Osteoblast (primary cell): ENCODE measurements at places on chromosomes 11 and 22. TPM values are rescaled to one million over a fixed set of nuclear protein-coding genes. Genes with fewer than 3 reads are reported as not detected.

Gene CNIH2
- under 0.01 TPM in 1 of 2 replicates, not detected in the other for total RNA-seq

DNA sequence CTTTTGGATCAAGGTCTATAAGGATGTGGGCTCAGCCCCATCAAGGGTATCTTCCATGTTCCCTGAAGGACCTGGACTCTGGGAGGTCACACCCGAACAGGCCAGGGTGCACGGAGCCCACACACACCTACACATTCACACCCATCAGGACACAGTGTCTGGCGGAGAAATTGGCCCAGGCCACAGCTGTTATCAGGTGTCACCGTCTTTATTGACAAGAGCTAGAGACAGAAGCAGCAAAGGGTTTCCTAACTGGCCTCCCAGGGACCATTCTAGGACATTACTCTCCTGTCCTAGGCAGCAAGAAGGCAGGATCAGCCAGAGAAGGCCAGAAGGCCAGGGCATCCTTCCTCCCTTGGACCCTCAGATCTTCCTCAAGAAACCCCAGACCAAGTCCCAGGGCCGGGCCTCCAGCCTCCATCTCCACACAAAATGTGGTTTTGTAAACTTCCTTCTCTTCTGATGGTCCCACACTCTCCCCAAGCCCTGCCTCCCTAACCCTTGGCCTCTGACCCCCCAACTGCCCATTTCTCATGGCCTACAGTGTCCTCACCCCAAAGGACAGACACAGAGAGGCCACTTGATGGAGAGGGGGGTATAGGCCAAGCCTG, 8.1 kb downstream of the SSTR3 start:
- H3K36me3 ChIP-seq = no peaks in the 10 kb centered on the region
- peaks cover 4% of the 10 kb centered on the region for H3K4me1 ChIP-seq
- no peak overlapping the region for H3K27ac ChIP-seq
- H3K27me3 ChIP-seq = peaks cover 3% of the 10 kb centered on the region

DNA sequence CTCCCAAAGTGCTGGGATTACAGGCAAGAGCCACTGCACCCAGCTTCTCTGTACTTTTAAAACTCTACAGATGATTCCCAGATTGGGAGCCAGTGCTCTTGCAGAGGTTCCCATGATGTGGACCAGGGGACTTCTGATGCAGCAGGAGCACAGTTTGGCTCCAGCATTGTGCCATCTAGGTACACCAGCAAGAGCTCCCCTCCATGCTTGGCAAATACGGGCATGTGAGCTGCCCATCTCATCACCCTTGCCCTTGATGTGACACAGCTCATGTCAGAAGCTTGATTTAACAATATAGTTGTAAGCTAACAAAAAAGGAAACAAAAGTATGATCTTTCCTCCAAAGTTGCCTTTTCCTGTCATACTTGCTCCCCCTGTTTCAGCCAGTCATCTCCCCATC, 28.7 kb downstream of the SNU13 start:
- peaks cover 88% of the 10 kb centered on the region for H3K36me3 ChIP-seq
- H3K4me1 ChIP-seq = no peaks in the 10 kb centered on the region
- no peak overlapping the region for H3K4me3 ChIP-seq
- H3K27me3 ChIP-seq = no peaks in the 10 kb centered on the region
- no peak for DNase-seq

GRCh38 chr11:20114588-20114987, 45.7 kb downstream of the DBX1 start:
- peaks cover 29% of the 10 kb centered on the region for H3K4me1 ChIP-seq
- no peaks in the 10 kb centered on the region for H3K27me3 ChIP-seq
- H3K4me3 ChIP-seq = no peak overlapping the region
- peak; percentile 84 for DNase-seq

DNA sequence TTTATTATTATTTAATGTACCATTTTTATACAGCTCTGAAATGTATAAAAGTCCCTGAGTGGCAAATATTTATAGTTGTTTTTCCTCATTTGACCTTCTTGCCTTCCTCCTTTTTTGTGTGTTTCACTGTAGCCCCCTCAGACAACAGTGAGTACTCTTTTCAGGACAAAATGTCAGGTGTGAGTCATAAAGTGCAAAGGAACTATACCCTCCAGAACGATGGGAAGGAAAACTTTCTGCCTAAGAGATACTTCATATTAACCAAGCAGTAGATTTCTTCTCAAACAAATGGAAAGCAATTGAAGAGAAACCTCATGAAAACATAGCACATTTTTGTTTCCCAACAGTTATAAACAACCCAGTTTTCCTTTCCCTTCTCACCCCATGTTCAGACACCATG, 16.1 kb upstream of the MS4A7 start:
- no peaks in the 10 kb centered on the region for H3K27me3 ChIP-seq
- H3K36me3 ChIP-seq = no peaks in the 10 kb centered on the region
- DNase-seq = peak; percentile 58

DNA sequence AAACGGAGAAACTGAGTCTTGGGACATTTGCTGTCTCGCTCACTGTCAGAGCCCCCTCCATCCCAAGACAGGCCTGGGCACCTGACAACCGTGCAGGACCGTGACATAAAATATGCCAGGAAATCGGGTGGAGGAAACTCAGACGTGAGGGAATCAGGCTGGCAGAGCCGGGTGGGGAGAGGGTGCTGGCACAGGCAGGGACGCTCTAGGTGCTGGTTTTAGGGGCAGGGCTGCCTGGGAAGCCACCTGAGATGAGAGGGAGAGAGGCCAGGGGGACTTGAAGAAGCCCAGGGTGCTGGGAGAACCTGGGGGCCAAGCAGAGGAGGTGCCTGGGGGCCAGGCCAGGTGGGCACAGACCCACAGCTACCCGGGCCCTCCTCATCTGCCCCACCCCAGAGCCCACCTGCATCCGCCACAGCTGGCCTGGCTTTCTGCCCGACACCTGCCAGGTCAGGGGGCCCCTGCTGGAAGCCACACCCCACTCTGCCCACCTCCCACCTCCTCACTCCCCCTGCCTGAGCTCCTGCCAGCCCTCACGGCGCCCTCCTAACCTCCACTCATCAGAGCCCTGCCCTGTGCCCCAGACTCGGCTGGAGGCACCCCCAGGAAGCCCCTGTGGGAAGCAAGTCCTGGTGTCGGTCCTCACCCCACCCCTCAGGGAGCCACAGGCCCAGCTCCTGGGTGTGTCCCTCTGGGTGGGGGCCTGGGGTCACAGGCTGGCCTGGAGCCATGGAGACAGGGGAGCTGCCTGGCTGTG, 27.3 kb upstream of the MUC5AC start:
- no peak overlapping the region for H3K27ac ChIP-seq
- DNase-seq = peak; percentile 57
- H3K4me1 ChIP-seq = no peaks in the 10 kb centered on the region
- H3K36me3 ChIP-seq = no peaks in the 10 kb centered on the region

DNA sequence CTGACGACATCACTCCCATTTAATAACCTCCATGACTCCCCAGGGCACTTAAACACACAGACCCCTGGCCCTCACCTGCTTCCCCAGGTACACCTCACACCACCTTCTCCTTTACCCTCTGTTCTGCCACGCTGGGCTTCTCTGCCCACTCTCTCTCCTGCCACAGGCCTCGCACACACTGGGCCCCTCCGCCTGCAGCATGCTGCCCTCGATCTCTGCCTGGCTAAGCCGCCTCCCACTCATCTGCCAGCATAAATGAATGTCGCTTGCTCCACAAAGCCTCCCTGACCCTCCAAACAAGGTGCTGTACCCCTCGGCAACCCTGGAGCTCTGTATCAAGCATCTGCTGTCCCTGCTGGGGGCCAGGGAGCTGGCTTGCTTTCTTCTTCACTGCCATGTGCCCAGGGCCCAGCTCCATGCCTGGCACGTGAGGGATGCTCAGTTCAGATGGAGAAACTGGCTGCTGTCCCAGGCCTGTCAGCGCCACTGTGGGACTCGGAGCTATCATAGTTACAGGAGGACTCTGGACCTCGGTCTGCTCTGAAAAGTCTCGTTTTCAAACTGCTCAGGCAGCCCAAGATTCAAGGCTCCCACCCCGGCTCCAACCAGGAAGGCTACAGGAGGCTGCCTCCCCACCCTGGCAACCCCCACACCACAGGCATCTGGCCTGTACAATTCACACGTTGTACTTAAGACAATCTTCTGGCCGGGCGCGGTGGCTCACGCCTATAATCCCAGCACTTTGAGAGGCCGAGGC, 11.9 kb downstream of the TTLL1 start:
- DNase-seq = peak; percentile 61
- H3K4me3 ChIP-seq = no peak overlapping the region
- no peaks in the 10 kb centered on the region for H3K4me1 ChIP-seq

- H3K36me3 ChIP-seq = peaks cover 51% of the 10 kb centered on the region
- peaks cover 6% of the 10 kb centered on the region for H3K4me1 ChIP-seq
- H3K27ac ChIP-seq = no peak overlapping the region
- no peak overlapping the region for H3K4me3 ChIP-seq
- DNase-seq = peak; percentile 68
- H3K27me3 ChIP-seq = no peaks in the 10 kb centered on the region
Observed at GRCh38 chr22:31618471-31619176, 43.4 kb downstream of the PISD start.

DNA sequence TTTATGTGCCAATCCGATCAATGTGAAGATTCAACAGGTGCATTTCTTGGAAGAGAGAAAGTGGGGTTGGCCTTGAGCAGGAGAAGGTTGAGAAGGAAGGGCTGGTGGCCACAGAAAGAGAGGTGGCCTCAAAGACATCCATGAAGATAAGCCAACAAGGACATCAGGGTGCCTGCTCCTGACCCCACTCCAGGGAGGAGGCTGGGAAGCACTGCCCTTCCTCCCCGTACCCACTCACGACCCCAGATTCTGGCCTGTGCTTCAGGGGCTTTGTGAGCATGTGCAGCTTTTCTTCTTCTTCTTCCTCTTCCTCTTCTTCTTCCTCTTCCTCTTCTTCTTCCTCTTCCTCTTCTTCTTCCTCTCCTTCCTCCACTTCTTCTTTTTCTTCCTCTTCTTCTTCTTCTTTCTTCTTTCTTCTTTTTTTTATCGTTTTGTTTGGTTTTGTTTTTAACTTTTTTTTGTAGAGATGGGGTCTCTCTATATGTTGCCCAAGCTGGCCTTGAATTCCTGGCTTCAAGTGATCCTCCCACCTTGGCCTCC, 30.3 kb downstream of the DKK3 start:
- peaks cover 63% of the 10 kb centered on the region for H3K4me1 ChIP-seq
- no peak for DNase-seq
- H3K36me3 ChIP-seq = no peaks in the 10 kb centered on the region

DNA sequence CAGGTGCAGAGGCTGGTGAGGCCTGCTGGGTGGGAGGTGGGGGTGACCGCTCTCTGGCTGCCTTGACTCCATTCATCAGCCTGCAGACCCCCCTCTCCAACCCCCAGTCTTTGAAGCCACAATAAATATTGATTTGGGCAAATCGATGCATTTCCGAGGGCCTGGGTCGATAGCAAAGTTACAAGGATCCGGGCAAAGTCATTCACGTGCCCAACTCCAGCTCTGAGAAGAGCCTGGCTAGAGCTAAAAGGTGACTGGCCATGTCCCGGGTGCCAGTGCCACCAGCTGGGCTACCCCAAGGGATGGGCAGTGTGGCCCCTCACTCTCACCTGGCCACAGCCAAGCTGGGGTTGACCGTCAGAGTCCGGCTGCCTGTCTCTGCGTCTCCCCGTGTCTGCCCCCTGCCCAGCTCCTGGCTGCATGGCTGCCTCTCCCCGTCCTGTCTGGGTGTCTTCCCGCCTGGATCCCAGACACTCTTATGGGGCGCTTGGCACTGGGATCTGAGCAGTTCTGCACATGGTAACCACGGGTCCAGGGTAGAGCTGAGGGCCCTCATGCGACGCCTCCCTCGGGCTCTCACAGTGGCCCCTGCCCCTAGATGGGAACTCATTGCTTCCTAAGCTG, 46.7 kb upstream of the CCDC188 start:
- no peak for DNase-seq
- no peaks in the 10 kb centered on the region for H3K36me3 ChIP-seq
- H3K4me1 ChIP-seq = no peaks in the 10 kb centered on the region
- no peak overlapping the region for H3K27ac ChIP-seq
